ENCODE measurements at places on chromosomes 13 and 19. TPM values are rescaled to one million over a fixed set of nuclear protein-coding genes. Genes with fewer than 3 reads are reported as not detected.
A peak's percentile ranks its signal among the peaks of the same experiment; 100 is the strongest.

- no peak for DNase-seq
Measured at GRCh38 chr19:7506385-7507328, 9.2 kb upstream of the ZNF358 start.

SIGLECL1 gene
- not detected for total RNA-seq

DNA sequence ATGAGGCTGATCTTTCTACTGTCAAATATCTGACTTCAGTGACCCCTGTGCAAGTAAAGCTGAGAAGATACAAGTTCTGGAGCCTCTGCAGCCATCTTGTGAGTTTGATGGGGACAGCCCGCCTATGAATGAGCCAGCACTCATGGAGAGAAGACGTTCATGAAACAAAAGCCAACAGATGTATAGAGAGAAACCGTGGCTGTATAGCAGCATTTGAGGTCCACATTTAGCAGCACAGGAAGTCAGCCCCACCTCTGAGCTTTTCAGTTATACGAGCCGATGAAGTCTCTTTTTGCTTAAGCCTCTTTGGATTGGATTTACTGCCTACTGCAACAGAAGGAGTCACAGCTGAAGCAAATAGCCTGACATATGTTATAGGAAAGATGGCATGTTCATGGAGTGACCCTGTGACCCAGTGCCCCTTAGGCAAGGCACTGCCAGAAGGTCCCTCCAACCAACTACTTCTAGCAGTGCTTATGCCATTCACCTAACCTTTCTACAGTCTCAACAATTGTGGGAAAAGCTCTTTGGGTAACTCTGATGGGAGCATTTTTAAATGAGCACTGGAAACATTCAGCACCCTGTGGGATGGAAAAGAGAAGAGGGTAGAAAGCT lies 3.5 kb upstream of the DLEU7 start:
- DNase-seq: no peak

DNA sequence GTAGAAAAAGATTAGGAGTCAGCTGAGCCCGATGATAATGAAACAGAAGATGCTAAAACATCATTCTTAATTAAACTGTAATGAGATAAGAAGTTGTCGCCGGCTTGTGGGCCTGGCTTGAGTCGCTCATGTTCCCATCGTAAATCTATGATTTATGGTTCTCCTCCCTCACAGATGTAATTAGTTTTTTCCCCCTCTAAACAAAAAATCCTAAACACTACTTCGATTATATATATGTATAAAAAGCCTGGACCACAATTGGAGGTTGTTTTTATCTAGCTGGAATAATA lies 151.3 kb downstream of the PTPRS start:
- no peak for DNase-seq

MAMSTR gene
- total RNA-seq: not detected

EPS8L1 gene
- 5.6 TPM for total RNA-seq

NTN5 gene
- total RNA-seq: not detected

- no peak for DNase-seq
Measured at GRCh38 chr13:32897296-32897695, 118.9 kb upstream of the KL start.

DNA sequence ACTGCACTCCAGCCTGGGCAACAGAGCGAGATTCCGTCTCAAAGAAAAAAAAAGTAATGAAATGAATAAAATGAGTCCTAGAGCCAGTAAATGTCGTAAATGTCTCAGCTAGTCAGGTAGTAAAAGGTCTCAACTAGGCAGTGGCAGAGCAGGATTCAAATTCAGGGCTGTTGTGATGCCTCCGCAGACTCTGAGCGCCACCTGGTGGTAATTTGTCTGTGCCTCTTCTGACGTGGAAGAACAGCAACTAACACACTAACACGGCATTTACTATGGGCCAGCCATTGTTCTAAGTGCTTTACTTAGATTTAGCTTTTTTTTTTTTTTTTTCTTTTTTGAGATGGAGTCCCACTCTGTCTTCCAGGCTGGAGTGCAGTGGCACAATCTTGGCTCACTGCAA lies 30.2 kb downstream of the CYP2F1 start:
- peak; percentile 69 for DNase-seq

GRCh38 chr19:2577722-2578335 lies 101.9 kb downstream of the GADD45B start:
- peak; percentile 15 for DNase-seq

- no peak for DNase-seq
Measured at GRCh38 chr13:86283031-86283430, 483.8 kb upstream of the SLITRK6 start.

Data from uterus (tissue), 4 donors.